ENCODE measurements at places on chromosomes 3 and 15. TPM values are rescaled to one million over a fixed set of nuclear protein-coding genes. Genes with fewer than 3 reads are reported as not detected.

GRCh38 chr15:40328751-40329150 is 5.3 kb downstream of the INAFM2 start:
- H3K27me3 ChIP-seq, result no peaks in the 10 kb centered on the region
- H3K4me3 ChIP-seq, result peak overlapping the region; percentile 84
- peak overlapping the region; percentile 91 for H3K27ac ChIP-seq
- peaks cover 10% of the 10 kb centered on the region for H3K36me3 ChIP-seq
- no peak for DNase-seq
- H3K4me1 ChIP-seq, result peaks cover 84% of the 10 kb centered on the region

- H3K27me3 ChIP-seq, result peaks cover 2% of the 10 kb centered on the region
- no peaks in the 10 kb centered on the region for H3K36me3 ChIP-seq
- no peaks in the 10 kb centered on the region for H3K4me1 ChIP-seq
- H3K27ac ChIP-seq, result no peak overlapping the region
Measured at GRCh38 chr3:27976933-27977332, 254.8 kb upstream of the EOMES start.

- no peak overlapping the region for H3K27ac ChIP-seq
- no peaks in the 10 kb centered on the region for H3K36me3 ChIP-seq
- H3K4me3 ChIP-seq, result no peak overlapping the region
Measured at GRCh38 chr15:27650244-27650643, 448.9 kb downstream of the OCA2 start.

- H3K27ac ChIP-seq, result no peak overlapping the region
- H3K27me3 ChIP-seq, result peaks cover 25% of the 10 kb centered on the region
- peak; percentile 62 for DNase-seq
- H3K36me3 ChIP-seq, result peaks cover 3% of the 10 kb centered on the region
- H3K4me3 ChIP-seq, result no peak overlapping the region
Measured at GRCh38 chr15:70521576-70522322, 241.6 kb downstream of the UACA start.

- no peaks in the 10 kb centered on the region for H3K4me1 ChIP-seq
- no peak overlapping the region for H3K27ac ChIP-seq
- H3K36me3 ChIP-seq, result no peaks in the 10 kb centered on the region
- no peak for DNase-seq
- no peak overlapping the region for H3K4me3 ChIP-seq
Measured at GRCh38 chr3:13241621-13242363, 168.6 kb upstream of the IQSEC1 start.

Gene P3H2
- 21.9 TPM for total RNA-seq

DNA sequence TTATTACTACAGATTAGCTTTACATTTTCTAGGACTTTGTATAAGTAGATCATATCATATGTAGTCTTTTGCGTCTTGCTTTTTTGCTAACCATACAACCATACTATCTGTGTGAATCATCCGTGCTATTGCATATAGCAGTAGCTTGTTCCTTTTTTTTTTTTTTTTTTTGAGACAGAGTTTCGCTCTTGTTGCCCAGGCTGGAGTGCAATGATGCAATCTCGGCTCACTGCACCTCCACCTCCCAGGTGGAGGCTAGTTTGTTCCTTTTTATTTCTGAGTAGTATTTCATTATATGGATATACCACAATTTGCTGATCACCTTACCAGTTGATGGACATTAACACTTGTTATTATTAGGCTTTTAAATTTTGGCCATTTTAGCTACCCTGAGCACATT is 54.5 kb upstream of the TBL1XR1 start:
- peaks cover 16% of the 10 kb centered on the region for H3K4me1 ChIP-seq
- no peak overlapping the region for H3K27ac ChIP-seq
- H3K4me3 ChIP-seq, result no peak overlapping the region
- no peaks in the 10 kb centered on the region for H3K36me3 ChIP-seq

DNA sequence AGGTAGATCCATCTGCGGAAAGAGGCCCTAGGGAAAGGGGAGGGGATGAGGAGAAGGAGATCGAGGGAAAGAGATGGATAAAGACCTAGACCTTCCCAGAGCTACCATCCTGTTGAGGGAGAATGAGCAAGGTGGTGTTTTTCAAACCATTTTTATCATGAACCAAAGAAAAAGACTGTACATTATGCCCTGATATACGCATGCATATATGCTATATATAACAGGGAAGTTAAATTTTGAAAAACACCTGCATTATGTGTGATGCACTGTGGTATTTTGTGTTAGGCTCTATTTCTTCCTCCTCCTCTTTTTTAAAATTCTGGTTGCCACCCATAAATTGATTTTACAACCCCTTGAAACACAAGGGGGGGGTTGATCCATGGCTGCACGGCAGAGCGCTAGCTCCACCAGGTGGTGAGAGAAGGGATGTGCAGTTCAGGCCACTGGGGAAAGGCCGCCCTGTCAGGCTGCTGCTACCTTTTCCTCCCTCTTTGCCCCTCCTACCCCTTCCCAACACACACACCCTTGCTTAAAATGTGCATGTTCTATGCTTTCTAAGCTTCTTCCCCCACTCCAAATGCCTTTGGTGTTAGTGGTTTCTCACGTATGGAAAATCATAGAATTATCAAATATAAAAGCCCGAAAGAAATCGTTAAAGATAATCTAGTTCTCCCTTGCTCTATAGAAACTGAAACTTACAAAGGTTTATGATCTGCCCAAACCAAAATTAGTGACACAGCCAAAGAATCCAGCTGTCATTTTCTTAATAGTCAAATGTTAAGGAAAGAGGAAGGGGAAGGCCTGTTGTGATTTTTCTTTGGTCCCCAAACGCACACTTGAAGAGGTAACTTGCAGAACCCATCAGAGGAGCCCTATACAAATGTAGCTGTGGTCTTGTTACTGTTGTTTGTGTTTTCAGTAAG is 262.0 kb upstream of the UMPS start:
- H3K27ac ChIP-seq, result no peak overlapping the region
- H3K4me1 ChIP-seq, result peaks cover 2% of the 10 kb centered on the region
- peaks cover 4% of the 10 kb centered on the region for H3K36me3 ChIP-seq
- no peaks in the 10 kb centered on the region for H3K27me3 ChIP-seq
- no peak for DNase-seq

Gene SAMMSON
- 0.39 TPM for total RNA-seq

Gene RNF7
- total RNA-seq, result 104 TPM

GRCh38 chr3:71703797-71704196 is 21.4 kb downstream of the EIF4E3 start:
- no peak overlapping the region for H3K27ac ChIP-seq
- no peak overlapping the region for H3K4me3 ChIP-seq
- H3K36me3 ChIP-seq, result peaks cover 10% of the 10 kb centered on the region
- peaks cover 10% of the 10 kb centered on the region for H3K4me1 ChIP-seq
- no peak for DNase-seq
- no peaks in the 10 kb centered on the region for H3K27me3 ChIP-seq

Gene PEX5L
- total RNA-seq, result not detected

Gene EAF2
- total RNA-seq, result 3.7 TPM

DNA sequence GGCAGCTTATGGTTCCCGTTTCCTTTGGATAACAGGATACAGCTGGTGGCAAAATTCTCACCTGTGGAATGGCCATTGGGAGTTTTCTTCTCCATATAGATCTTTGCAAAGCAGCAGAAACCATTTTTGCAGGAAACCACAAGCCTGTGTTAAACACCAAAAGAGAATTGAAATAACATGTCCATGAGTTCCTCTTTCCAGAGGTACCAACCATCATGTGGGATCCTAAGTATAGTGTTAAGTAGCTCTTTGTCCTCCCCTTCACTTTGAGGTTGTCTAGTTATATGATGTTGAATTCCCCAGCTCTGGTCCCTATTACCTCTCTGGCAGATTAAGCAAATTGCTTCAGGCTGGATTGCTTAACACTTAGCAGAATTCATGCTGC is 94.9 kb downstream of the AKAP13 start:
- no peaks in the 10 kb centered on the region for H3K36me3 ChIP-seq
- H3K4me1 ChIP-seq, result peaks cover 73% of the 10 kb centered on the region
- H3K4me3 ChIP-seq, result no peak overlapping the region
- H3K27ac ChIP-seq, result no peak overlapping the region

- H3K27me3 ChIP-seq, result no peaks in the 10 kb centered on the region
- H3K4me3 ChIP-seq, result no peak overlapping the region
- H3K36me3 ChIP-seq, result no peaks in the 10 kb centered on the region
- H3K27ac ChIP-seq, result peak overlapping the region; percentile 94
Measured at GRCh38 chr3:152402695-152403451, 134.1 kb downstream of the MBNL1 start.

Gene ZNF860
- total RNA-seq, result 1.5 TPM

- peaks cover 6% of the 10 kb centered on the region for H3K4me1 ChIP-seq
- DNase-seq, result no peak
- H3K4me3 ChIP-seq, result no peak overlapping the region
- H3K36me3 ChIP-seq, result no peaks in the 10 kb centered on the region
- H3K27ac ChIP-seq, result no peak overlapping the region
Measured at GRCh38 chr15:95503107-95503506, 827.4 kb upstream of the NR2F2 start.

Gene CD96
- total RNA-seq, result 0.23 TPM

DNA sequence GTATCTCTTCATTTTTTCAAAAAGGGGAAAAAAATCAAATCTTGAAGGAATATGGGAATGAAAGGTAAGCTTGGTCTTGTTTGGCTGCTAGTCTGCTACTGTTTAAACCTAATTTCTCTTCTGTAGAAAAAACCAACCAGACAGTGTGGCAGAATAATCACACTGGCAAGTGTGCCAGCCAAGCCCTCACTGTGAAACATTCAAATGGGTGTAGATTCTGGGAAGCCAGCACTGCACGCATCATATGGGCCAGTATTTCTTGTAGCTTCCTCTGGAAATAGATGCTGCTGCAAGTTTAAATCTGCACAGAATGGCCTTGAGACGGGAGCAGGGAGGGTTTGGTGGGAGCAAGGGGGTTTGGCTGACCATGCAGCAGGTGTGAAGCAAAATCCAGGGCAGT is 62.1 kb downstream of the POMGNT2 start:
- no peak overlapping the region for H3K27ac ChIP-seq
- H3K36me3 ChIP-seq, result peaks cover 5% of the 10 kb centered on the region
- H3K4me1 ChIP-seq, result no peaks in the 10 kb centered on the region
- H3K27me3 ChIP-seq, result no peaks in the 10 kb centered on the region
- no peak for DNase-seq

GRCh38 chr3:71490692-71491091 is 92.8 kb downstream of the FOXP1 start:
- H3K36me3 ChIP-seq, result peaks cover 31% of the 10 kb centered on the region
- no peaks in the 10 kb centered on the region for H3K27me3 ChIP-seq
- no peak for DNase-seq
- peaks cover 37% of the 10 kb centered on the region for H3K4me1 ChIP-seq
- no peak overlapping the region for H3K27ac ChIP-seq

DNA sequence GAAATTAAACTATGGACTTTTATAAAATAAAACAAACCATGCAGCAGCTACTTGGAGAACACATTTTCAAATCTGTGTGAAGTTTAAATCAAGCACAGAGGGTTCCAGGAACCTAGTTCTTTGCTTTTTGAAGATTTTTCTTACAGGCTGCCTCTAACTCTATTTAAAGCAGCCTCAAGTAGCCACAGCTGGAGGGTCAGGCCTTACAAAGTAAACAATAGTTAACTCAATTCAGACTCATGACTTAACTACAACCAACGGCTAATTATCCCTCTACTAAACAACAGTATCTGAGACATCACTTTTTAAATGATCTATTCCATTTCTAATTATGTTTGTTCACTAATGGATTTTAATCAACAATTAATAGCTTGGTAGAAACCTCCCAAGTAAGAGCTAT is 9.8 kb downstream of the LRIG1 start:
- peaks cover 1% of the 10 kb centered on the region for H3K36me3 ChIP-seq
- no peaks in the 10 kb centered on the region for H3K27me3 ChIP-seq
- DNase-seq, result no peak
- peaks cover 95% of the 10 kb centered on the region for H3K4me1 ChIP-seq

DNA sequence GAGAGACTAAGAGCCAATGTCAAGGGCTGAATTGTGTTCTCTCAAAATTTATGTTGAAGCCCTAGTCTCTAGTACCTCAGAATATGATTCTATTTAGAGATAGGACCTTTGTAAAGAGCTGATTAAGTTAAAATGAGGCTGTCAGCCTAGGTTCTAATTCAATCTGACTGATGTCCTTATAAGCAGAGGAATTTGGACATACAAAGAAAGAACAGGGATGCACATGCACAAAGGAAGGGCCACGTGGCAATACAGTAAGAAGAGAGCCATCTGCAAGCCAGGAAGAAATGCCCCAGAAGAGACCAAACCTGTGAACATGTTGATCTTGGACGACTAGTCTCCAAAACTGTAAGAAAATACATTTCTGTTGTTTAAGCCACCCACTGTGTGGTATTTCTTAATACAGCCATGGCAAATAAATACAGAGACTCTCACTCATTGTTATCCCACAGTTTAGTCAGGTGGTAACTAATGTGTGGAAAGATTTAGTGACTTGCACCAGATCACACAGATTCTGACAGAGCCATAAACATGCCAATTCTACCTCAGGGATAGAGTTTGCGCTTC is 652.2 kb downstream of the NAALADL2 start:
- H3K36me3 ChIP-seq, result no peaks in the 10 kb centered on the region
- no peak for DNase-seq
- H3K4me3 ChIP-seq, result no peak overlapping the region

DNA sequence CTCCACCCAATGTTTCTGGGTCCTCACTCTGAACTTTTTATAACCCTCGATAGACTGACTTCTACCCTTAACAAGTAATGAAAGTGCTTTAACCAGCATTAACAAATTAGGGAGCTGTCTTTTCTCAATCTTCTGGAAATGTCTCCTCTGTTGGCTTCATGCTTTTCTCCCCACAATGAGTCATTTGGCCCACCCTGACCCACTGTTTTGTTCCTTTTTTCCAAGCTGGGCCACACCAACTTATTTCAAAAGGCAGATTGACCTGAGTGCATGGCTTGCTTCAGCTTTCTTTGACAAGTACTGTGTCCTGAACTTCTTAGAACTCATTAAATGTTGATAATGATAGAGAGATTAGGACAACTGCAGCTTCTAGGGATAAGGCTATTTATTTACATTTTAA is 199.6 kb upstream of the SEMA6D start:
- H3K27me3 ChIP-seq, result no peaks in the 10 kb centered on the region
- H3K27ac ChIP-seq, result no peak overlapping the region
- no peaks in the 10 kb centered on the region for H3K36me3 ChIP-seq
- no peaks in the 10 kb centered on the region for H3K4me1 ChIP-seq
- no peak overlapping the region for H3K4me3 ChIP-seq

Gene SLC12A1
- not detected for total RNA-seq

- H3K27ac ChIP-seq, result no peak overlapping the region
- H3K36me3 ChIP-seq, result peaks cover 2% of the 10 kb centered on the region
- no peak for DNase-seq
- H3K27me3 ChIP-seq, result no peaks in the 10 kb centered on the region
- peaks cover 21% of the 10 kb centered on the region for H3K4me1 ChIP-seq
Measured at GRCh38 chr3:110069761-110070160, 732.4 kb upstream of the DPPA4 start.

GRCh38 chr15:32735989-32736700 is 18.3 kb downstream of the GREM1 start:
- DNase-seq, result no peak
- no peak overlapping the region for H3K4me3 ChIP-seq
- peaks cover 36% of the 10 kb centered on the region for H3K4me1 ChIP-seq
- H3K27ac ChIP-seq, result no peak overlapping the region

- peaks cover 2% of the 10 kb centered on the region for H3K27me3 ChIP-seq
- no peaks in the 10 kb centered on the region for H3K4me1 ChIP-seq
- H3K4me3 ChIP-seq, result no peak overlapping the region
Measured at GRCh38 chr3:3766140-3766539, 33.1 kb upstream of the LRRN1 start.

Gene COL6A5
- total RNA-seq, result not detected

Gene CCR8
- not detected for total RNA-seq

- H3K36me3 ChIP-seq, result peaks cover 33% of the 10 kb centered on the region
- DNase-seq, result no peak
- H3K4me3 ChIP-seq, result no peak overlapping the region
- H3K4me1 ChIP-seq, result no peaks in the 10 kb centered on the region
Measured at GRCh38 chr15:50653156-50653743, 33.3 kb downstream of the TRPM7 start.

Data from chondrocyte (in vitro differentiated cells).